NCI-H774 (cell line): ENCODE measurements at places on chromosomes 6 and 20.

GRCh38 chr20:45229264-45230056 lies 8.3 kb downstream of the SEMG2 start:
- no peak for DNase-seq

DNA sequence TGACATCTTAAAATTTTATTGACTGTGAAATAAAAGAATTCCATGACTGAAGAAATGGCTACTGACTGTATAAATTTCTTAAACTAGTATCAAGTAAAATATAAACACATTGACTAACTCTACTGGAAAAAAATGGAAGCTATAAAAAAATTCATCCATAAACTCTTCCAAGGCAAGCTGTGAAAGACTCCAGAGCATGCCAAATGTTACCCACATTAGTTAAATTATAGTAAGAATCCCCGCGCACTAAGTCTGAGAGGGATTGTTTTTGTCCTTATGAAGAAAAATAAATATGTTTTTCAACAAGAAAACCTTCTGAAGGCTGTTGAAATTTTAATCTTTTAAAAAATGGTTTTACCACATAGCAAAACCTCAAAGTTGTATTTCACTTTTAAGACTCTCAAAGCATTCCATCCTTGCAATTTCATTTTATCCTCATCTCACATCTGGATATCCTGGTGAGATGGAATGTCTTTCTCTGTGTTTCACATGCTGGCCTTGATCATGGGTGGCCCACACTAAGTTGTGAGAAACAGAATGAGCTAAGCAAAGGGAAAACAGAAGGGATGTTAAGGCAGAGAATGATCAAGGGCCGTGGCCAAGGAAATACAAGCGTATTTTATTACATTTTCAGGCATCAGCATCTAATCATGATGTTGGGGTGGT lies 732.5 kb downstream of the KIF16B start:
- DNase-seq, result no peak

DNA sequence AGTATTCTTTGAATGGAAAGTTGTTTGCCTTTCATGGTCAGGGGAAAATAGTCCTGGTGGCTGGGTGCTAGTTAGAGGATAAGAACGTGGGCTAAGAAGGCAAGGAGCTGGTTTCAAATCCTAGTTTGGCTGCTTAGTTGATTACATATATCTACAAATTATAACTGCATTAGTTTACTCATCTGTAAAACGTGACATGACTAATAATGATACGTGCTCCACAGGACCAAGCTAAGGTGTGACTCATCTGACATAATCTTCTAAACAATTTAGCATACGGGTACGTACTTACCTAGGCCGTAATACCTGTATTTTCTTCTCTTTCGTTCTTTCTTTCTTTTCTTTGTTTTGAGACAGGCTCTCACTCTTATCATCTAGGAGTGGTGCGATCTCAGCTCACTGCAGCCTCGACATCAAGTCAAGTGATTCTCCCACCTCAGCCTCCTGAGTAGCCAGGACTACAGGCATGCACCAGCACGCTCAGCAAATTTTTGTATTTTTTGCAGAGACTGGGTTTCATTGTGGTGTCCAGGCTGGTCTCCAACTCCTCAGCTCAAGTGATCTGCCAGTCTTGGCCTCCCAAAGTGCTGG lies 1274.2 kb upstream of the GJE1 start:
- no peak for DNase-seq

- no peak for DNase-seq
These were observed at the start of gene GPLD1 for GRCh38 chr6:24489470-24489869. TSS of gene GPLD1 (minus strand) at chr6:24489578. CDS start at chr6:24489511, 67 bp downstream.

DNA sequence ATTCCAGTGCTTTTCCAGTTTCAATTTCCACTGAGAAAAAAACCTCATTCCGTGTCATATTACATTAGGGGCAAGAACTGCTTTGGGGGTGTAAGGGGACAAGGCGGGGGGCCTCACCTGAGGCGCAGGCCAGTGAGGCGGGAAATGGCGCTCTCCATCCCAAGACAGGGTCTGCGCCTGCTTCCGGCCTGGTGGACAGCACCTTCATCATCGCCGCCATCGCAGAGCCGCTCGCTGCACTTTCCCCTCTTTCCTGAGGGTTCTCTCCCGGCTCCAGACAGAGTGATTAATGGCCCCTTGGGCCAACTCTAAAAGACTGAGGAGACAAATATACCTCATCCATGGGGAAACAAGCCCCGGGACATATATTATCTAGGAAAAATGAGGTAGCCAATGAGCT lies 270.0 kb upstream of the SOX4 start:
- no peak for DNase-seq
